ENCODE measurements at places on chromosomes 6 and 20.
A peak's percentile ranks its signal among the peaks of the same experiment; 100 is the strongest.

DNA sequence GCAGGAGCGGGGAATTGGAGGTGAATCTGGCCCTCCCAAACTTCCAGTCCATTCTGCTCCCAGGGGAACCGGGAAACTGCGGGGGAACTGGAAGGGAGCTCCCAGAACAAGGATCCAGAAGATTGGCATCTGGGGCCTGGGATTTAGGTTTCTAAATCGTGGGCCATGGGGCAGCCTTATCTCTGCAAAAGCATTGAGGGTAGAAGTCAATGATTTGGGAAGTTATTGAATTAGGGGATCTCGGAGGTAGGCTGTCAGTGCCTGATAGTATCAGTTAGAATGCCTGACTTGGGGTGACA is 45.1 kb downstream of the HNF4A start:
- no peak for DNase-seq

- peak; percentile 81 for DNase-seq
Measured at GRCh38 chr6:1757131-1757530, 147.4 kb downstream of the FOXC1 start.

DNA sequence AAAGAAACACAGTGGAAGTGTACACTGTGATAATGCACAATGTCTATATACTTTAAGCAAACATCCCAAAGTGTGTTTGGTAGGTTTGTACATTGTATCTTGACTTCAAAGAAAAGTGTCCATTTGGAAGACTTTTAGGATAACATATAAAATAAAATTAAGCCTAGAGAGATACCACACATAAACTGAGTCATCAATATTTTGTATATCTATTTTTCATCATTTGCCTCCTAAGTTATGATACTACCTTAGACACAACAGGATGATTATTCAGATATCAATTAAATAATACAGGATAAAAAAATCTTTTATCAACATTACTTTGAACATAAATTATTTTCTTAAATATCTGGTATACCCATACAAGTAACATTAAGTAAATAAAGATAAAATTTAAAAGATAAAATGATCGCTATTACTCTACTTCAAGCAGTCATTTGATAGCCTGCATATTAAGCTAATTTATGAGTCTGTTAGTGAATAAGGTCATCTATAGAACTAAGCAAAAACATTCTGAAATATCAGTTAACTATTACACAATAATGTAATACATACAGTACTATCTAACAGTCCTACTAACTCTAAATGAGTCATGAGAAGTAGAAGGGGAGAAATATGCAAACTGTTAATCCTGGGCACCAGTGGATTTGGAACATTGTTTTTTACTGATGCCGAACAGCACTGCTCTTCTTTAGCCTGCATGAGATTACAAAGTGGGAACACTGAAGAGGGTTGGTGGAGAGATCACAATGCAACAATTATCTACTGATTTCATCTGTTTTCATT is 158.4 kb upstream of the SIM1 start:
- no peak for DNase-seq

DNA sequence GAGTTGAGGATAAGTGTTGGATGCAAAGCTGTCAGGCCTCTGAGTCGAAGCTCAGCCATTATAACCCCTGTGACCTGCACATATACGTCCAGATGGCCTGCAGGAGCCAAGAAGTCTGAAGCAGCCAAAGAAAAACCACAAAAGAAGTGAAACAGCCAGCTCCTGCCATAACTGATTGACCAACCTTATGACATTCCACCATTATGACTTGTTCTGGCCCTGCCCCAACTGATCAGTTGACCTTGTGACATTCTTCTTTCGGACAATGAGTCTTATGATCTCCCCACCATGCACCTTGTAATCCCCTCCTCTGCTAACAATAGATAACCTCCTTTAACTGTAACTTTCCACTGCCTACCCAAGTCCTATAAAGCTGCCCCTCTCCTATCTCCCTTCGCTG is 133.7 kb upstream of the AGPAT4 start:
- peak; percentile 66 for DNase-seq

DNA sequence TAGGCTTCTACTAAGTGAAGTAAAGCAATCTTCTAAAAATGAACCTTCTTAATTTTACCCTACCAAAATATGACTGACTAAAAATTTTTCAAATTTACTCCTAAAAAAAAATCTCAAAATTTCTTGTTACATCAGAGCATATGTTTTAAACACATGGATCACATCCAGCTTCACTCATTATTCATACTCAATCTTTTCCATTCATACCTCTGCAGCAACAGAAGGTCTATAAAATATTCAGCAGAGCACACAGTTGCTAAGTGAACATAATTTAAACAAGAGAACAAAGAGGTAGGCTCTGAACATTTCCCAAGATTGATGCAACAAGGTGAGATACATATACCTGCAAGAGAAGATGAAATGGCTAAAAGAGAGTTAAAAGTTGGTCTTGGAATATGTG is 213.9 kb downstream of the SOD2 start:
- DNase-seq, result no peak

GRCh38 chr20:1945660-1946059 is 48.2 kb downstream of the PDYN start:
- no peak for DNase-seq

DNA sequence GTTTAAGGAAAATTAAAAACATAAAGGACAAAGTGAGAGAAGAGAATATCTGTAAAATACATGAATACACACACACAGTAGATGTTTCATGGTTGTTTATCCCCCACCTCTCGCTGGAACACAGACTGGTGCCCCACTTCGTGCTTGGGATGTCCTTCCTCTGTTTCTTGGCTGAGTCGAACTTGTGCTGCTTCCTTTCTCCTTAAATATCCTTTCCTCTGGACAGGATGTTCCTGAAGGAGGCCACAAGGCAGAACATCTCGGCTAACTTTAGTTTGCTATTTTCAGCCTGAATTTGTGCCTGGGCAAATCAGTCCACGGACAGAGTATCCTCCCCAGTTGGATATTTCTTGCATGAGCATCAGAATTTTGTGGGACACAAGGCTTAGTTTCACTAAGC is 54.7 kb upstream of the ZMYND8 start:
- DNase-seq, result no peak

GRCh38 chr6:108168501-108169463 is 3.0 kb downstream of the NR2E1 start:
- DNase-seq, result peak; percentile 98

DNA sequence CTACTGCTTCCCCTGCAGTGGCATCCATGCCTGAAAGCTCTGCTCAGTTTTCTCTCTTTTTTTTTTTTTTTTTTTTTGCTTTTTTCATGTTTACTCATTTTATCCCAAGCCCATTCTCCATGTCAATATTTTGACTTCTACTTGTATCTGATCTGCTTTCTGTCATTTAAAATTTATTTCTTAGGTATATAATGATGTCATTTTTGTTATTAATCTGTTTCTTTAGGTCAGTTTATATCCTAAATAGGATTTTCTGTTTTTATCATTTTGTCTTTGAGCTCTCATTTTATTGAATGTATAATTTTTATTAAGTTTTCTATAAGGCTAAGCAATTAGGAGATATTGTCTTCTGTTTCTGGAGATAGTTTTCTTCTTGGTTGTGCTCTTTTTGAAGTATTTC is 138.5 kb upstream of the PMEPA1 start:
- no peak for DNase-seq

DNA sequence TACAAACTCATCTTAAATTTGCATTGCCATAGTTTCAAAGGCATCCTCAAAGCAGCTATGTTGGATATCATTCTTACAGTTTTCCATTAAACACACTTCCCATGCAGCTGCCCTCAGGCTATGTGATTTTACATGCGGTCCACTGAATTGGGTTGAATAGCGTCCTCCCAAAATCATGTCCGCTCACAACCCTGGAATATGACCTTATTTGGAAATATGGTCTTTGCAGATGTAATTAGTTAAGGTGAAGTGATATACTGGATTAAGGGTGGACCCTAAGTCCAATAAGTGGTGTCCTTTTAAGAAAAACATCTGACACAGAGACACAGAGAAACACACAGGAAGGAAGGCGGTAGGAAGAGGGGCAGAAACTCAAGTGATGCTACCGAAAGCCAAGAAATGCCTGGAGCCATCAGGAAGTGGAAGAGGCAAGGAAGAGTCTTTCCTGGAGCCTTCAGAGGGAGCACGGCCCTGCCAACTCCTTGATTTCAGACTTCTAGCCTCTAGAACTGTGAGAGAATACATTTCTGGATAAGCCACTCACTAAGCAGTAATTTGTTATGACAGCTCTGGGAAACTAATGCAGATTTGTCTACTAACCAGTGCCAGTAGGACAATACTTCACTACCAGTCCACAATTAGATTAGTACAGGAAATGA is 42.7 kb upstream of the NHSL1 start:
- peak; percentile 50 for DNase-seq

DNA sequence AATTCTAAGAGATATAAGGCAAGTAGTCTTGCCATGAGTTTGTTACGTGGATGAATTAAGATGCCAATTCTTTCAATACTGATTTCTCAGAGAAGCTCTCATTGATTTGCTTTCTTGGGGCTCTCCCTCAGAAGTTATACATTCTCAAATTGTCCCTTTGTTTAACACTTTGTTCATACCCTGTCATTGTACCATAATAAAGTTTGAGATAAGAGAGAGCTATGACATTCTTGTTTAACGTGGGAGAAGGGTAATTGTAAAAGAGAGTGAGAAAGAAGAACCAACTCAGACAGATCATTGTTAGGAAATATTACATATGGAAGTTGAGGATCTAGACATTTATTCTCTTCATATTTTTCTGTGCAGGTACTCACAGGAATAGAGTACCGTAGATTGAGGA is 19.1 kb downstream of the ACSS2 start:
- DNase-seq, result no peak

- peak; percentile 55 for DNase-seq
Measured at GRCh38 chr6:17583811-17584210, 16.3 kb upstream of the FAM8A1 start.

- DNase-seq, result no peak
Measured at GRCh38 chr6:119182875-119183274, 104.4 kb upstream of the FAM184A start.

- no peak for DNase-seq
Measured at GRCh38 chr6:134410541-134410940, 92.6 kb upstream of the SGK1 start.

DNA sequence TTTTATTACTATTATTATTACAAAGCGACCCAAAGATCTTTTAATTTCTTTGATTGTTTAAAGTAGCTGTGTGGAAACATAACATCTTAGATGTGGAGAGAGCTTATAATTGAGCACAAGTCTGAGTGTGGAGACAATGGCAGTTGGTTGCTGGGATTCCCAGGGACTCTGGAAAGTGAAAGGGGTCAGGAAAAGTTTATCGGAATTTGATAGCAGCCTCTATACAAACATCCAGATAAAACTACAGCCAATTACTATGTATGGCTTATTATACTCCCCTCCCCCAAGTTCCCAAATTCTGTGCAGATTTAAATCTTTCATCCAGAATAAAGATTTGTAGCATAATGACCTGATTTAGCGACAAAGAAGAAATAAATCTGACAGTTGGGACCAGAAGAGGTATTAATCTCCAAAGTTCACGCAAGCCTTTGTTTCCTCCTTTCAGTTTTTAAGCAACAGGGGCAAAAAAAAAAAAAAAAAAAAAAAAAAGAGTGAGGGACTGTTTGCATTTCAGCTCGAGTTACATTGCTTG is 121.4 kb upstream of the MAP3K7 start:
- DNase-seq, result no peak

DNA sequence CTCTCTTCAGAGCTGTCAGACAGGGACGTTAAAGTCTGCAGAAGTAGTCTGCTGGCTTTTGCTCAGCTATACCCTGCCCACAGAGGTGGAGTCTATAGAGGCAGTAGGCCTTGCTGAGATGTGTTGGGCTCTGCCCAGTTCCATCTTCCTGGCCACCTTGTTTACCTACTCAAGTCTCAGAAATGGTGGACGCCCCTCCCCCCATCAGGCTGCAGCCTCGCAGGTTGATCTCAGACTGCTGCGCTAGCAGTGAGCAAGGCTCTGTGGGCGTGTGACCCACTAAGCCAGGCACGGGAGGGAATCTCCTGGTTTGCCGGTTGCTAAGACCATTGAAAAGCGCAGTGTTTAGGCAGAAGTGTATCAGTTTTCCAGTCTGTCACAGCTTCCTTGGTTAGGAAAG is 305.0 kb downstream of the BCKDHB start:
- DNase-seq, result no peak

DNA sequence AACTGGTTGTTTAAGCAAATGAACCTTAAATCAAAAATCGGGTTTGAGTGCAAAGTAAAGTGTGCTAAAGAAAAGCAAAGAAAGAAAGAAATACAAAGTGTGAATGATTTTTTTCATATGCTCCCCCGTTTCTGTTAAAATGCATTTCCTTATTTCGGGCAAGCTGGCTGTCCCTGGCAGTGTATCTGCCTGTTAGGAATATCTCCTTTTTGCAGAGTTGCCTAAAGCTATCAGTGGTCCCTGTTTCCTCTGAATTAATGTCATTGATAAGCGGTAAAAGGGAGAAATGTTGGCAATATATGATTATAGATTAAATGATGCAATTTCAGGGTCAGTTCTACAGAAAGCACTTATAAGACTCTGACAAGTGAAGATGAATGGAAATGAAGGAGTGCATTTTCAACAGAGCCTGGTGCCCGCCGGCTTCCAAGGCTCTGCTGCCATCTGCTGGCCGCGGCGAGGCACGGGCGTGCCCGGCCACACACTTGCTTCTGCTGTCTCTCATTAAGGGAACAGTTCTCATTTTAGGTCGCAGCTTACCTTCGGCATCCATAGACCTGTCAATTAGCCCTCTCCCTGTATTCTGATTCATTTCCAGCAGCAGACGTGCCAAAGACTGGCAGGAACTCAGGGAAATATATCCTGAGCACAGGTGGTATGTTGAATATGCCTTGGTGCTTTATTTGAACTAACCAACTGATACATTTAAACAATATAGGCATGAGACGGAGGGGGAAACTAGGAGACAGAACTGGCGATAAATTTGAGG is 381.9 kb downstream of the C6orf118 start:
- DNase-seq, result peak; percentile 69

DNA sequence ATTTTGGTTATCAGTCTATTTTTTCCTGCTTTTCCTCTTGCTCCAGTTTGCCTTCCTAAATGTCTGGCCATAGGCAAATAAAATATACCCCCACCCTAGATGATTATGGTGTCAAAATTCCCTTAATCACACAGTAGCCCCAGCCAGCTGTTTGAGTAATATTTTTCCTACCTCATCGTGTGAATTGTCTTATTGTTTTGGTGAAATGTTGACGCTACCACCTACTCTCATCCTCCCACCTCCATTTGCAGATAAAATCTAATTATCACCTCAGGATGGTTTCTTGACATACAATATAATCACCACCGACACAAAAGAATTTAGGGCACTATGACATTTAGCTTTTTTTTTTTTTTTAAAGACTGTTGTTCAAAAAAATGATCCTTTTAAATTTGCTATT is 44.1 kb upstream of the FUCA2 start:
- DNase-seq, result peak; percentile 96

- peak; percentile 50 for DNase-seq
Measured at GRCh38 chr6:21381331-21381963, 212.1 kb upstream of the SOX4 start.

DNA sequence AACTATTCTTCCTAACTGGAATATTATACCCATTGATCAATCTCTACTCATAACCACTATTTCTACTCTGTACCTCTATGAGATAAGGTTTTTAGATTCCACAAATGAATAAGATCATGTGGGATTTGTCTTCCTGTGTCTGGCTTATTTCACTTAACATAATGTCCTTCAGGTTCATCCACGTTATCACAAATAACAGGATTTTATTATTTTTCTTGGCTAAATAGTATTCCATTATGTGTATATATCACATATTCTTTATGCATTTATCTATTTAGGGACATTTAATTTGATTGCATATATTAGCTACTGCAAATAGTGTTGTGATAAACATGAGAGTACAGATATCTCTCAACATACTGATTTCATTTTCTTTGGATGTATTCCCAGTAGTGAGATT is 823.0 kb upstream of the ADGRB3 start:
- DNase-seq, result no peak

GRCh38 chr20:54205450-54205849 is 2.4 kb upstream of the PFDN4 start:
- DNase-seq, result no peak
